ENCODE measurements at places on chromosomes 2 and 18. TPM values are rescaled to one million over a fixed set of nuclear protein-coding genes. Genes with fewer than 3 reads are reported as not detected.

DNA sequence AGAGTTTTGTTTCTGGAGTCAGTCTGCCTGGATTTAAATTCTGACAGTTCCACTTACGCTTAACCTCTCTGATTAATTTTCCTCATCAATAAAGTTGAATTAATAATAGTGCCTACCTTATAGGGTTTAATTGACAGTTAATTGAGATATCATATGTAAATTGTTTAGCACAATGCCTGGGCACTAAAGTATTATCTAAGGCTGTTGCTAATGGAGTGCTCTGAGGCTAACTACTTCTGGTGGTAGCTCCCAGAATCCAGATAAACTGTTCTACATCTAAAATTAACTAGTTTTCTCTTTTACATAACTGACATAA is 185.6 kb upstream of the STON1 start:
- DNase-seq, result no peak

DNA sequence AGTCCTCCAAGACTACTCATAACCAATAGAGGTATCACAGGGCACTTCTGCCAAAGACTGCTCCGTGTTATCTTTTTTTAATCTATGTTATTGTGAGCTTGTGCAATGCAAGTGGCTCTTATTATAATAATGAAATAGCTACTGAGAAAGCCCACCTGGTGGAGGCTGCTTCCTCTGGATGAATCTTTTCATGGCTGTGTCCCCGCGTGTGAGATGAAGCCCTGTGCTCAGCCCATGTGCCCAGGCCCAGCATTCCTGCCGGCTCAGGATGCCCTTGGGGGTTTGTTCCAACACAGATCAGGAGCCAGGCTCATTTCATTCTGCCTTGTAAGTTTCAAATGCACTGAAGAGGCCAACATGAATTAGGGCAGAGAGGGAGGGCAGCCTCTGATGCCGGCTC is 18.7 kb downstream of the APCDD1 start:
- no peak for DNase-seq

DNA sequence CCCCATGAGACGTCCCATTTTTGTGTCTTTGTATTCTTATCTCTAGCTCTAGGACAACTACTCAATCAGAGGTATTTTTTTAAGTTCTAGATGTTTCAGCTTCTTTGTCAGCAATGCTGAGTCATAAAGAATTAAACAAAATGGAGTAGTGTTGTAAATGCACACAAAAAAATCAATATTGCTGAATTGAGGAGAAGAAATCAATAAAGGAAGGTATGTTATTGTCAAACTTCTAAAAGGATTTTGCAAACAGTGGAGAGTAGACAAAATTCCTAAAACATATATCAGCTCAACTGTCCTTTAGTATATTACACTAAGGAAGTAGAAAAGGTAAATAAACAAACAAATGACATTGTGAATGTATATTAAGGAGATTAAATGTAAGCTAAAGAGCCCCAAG is 726.1 kb upstream of the NRXN1 start:
- no peak for DNase-seq

GRCh38 chr18:66439670-66440069 is 164.2 kb downstream of the CDH19 start:
- DNase-seq, result no peak

- no peak for DNase-seq
Observed at GRCh38 chr2:146451972-146452371, 1392.9 kb upstream of the ACVR2A start.

DNA sequence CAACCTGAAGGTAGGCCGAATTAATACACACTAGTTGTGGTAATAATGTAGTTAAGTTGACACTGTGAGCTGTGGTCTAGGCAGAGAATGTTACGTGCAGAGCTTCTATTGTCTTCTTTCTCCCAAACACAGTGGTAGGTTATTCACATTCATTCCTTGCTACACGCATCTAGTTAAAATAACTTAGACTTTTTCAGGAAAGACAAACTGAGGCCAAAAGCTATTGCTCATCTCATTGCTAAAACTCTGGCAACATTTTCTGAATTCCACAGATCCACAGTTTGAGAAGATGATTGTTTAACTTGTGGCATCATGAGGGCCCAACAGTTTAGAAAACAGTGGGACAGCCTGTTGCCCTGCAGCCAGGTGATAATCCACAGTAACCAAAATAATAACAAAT is 850.4 kb upstream of the FSHR start:
- no peak for DNase-seq

NR4A2 gene
- 4.3 TPM for polyA plus RNA-seq

TMEM247 gene
- polyA plus RNA-seq, result not detected

NEU4 gene
- 4.4 TPM for polyA plus RNA-seq

G6PC2 gene
- not detected for polyA plus RNA-seq

RND3 gene
- polyA plus RNA-seq, result 1.5 TPM

CPO gene
- polyA plus RNA-seq, result not detected

HJURP gene
- polyA plus RNA-seq, result 18.9 TPM

CROCC2 gene
- not detected for polyA plus RNA-seq

CCDC88A gene
- polyA plus RNA-seq, result 10.3 TPM

Data from brain (organoid and tissue), 16 donors.